ENCODE measurements at places on chromosomes 11 and 22.

DNA sequence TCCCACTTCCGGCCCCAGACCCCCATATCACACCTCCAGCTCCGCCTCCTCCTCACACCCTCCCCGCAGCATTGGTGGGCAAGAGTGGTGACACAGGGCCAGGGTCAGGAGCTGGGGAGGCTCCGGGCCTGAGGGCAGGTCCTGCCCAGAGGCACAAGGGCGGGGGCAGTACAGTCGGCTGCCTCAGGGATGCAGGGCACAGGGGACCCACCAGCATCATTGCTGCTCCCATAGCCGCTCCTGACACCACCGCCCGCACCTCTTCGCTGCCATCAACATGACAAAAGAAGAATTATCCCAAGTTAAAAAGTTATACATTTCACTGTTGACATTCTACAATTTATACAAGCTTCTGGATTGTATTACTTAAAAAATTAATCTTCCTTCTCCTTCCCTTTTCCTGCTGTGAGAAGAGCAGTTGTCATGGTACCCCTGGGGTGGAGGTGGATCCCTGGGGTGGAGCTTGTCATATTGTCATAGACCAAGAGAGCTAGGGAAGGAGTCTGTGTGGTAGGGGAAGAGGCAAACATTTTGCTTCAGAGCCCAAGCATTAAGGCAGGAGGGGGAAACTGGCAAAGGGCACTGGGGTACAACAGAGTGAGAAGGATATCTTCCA is 4.1 kb downstream of the SBF2 start:
- DNase-seq = no peak

DNA sequence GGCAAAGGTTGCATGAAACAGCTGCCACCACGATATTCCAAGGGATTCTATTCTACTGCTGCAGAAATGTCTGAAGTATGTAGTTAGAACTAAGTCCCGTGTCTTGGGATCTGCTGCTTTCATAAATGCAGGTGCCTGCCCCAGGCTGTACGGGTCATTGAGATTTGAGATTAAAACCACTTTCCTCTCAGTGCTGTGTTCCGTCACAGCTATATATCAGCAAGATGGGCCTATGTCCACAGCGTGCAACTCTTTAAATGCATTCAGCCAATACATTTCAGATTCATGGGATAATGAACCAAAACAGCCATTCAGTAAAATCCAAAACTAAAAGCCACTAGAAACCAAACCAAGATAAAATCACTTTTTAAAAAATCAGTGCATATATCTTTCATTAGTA is 107.3 kb upstream of the LUZP2 start:
- no peak for DNase-seq

DNA sequence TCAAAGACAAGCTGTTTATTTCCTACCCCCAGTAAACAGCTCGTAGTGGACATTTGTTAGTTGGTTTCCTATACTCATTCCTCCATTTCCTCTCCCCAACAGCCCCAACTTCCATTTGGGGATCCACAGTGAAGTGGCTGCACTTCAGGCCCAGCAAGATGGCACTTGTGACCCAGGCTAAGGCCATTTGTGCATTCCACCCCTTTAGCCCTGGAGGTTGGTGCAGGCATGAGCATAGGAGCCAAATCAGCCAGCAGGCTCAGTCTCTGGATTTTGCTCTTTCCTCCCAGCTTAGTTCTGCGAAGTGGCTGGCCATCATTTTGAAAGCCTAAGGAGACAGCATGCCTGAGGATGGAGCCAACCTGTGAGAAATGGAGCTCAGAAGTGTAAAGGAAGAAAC is 122.9 kb downstream of the MPPED2 start:
- DNase-seq = no peak

- DNase-seq = no peak
Observed at GRCh38 chr11:47443028-47443700, 5.8 kb downstream of the RAPSN start.

- no peak for DNase-seq
Observed at GRCh38 chr11:7428196-7428595, 57.1 kb upstream of the OLFML1 start.

DNA sequence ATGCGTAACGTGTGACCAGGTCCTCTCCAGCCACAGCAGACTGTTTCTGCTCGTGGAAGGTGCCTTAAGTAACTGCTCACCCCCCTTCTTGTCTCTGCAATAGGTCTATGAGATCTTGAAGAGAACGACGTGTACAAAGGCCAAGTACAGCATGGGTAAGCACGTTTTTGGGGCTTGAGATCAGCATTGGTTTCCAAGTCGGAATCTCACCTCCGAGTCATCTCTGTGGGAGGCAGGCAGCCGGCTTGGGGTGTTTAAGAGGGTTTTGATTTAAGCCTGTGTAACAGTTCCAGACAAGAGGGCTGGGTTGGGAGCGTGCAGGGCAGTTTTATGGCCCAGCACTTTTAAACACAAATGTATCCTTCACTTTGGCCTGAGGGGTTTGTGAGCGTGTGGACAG is 30.1 kb downstream of the ANO1 start:
- DNase-seq = no peak

Measured in activated CD4-positive, alpha-beta T cell treated with anti-CD3 and anti-CD28 coated beads, Interleukin-2, amount 10 ng/mL, durations not matched to agents 7 days and 5 days (primary cell).